ENCODE measurements at places on chromosomes 1 and 21.

GRCh38 chr1:205950826-205951549 lies 7.7 kb upstream of the SLC26A9 start:
- DNase-seq = no peak

GRCh38 chr1:230375780-230376179 lies 50.4 kb downstream of the PGBD5 start:
- no peak for DNase-seq

DNA sequence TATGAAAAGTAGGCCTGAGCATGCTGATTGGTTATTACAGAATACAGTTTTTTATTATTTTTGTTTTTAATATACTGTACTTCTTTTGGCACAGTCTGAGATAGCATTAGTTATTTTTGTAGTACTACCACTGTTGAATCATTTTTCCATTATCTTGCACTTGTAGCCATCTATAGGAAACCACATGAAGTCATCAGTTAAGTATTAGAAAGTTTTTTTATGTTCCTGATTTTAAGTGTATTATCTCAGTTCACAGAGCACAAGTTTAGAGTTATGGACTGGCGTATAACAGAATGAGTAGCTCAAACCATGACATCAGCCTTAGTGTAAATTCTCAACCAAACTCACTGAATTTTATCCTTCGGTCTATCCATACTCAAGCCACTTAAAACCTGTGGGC lies 22.8 kb downstream of the DHX9 start:
- DNase-seq = no peak

- DNase-seq = no peak
Measured at GRCh38 chr1:36352125-36352909, 28.9 kb upstream of the EVA1B start.

DNA sequence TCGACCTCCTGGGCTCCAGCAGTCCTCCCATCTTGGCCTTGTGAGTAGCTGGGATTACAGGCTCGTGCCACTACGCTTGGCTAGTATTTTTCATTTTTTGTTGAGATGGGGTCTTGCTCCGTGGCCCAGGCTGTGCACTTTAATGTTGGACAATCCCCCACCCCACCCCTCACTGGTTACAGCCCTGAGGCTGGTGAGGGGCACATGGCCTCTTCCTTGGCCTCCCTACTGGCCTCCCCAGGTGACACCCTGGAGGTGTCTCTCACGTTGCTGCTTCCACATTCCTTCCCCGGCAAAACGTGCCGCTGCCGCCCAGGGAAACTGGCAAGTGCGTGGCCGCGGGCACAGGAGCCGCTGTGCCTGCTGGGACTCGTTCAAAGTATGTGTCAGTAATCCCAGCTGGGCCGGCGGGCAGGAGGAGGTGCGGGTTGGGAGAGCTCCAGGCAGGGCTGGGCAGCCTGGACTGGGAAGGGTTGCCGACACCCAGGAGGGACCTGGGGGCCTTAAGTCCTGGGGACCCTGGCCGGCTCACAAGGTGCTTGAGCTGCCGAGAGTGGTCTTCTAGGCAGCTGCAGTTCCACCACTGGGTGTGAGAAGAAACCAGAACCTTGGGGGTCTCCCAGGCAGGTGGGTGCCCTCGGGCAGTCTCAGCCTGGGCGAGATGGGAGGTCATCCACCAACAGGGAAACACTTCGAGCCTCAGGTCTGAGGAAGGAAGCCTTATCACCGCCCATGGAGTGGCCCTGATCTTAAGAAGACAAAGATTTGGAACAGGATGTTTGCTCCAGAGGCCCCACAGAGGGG lies 6.5 kb downstream of the WNT3A start:
- peak; percentile 35 for DNase-seq

Data from activated CD8-positive, alpha-beta memory T cell treated with anti-CD3 and anti-CD28 coated beads, Interleukin-2, amount 10 ng/mL, durations not matched to agents 7 days and 5 days (primary cell).